ENCODE measurements at places on chromosomes 2 and 18.

DNA sequence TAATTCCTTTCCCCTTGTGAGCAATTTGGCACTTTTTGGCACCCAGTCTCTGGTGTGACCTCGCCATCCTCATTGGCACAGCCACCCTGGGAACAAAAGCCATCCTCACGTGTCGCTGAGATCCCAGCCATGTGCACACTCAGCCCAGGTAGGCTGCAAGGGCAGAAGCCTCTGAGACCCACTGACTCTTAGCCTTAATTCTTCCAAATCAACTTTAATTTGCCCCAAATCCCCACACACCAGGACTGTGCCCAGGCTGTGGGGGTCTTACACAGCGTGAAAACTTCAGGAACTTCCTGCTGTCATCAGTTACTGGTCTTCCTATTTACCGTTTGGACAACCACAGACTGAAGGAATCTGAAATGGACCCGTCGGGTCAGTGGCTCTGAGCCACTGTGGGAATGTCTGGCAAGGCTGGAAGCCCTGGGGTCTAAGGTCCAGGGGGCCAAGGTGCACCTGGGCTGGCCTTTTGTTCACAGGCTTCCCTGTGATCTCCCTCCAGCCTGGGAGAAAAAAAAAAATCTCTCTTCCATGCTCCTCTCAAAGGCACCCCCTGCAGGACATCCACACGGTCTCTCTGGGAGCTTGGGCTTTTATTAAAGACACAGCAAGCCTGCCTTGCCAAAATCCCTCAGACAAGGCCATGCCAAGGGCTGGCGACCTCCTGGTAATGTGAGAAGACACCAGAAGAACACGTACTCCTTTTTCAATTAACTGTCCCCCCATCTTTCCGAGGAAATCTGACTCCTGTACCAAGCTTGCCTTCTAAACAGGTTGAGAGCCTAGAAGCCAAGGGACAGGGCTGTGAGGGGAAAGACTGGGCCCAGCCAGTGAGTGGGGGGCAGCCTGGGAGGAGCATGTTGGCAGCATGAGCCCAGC lies 42.1 kb upstream of the LAPTM4A start:
- no peak for DNase-seq

DNA sequence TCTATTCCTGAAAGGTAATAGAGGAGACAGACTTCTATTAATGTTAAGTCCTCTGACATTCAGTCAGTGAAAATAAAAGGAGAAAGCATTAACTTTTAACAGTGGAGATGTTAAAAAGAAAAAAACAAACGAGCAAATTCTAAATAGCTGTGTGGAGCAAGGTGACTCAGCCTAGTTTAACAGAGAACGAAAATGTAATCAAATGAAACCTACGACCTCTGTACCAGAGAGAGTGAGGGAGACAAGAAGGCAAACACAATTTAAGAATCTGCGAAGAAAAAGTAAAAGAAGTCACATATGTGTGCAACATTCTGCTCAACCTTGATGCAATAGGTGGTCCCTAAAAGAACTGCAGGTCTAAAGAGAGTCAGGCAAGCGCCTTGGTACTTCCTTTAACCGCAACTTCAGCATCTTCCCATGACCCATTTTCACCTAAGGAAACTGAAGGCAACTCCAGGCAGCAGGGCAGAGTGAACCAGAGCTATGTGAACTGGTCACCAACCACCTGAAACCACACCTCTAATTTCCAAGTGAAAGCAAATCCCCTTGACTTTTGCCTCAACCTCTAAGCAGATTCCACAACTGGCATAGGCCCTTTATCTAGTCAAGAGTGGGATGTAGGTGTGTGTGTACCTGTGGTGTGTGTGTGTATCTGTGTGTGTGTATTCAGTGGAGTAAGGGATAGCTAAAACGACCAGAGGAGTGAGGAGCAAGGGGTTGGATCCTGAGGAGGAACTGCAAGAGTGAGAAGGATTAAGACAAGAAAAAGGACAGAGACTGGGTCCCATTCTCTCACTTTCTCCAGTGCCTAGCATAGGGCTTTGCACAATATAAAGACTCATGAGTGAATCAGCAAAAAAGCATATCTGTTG lies 43.0 kb downstream of the FIGN start:
- no peak for DNase-seq

DNA sequence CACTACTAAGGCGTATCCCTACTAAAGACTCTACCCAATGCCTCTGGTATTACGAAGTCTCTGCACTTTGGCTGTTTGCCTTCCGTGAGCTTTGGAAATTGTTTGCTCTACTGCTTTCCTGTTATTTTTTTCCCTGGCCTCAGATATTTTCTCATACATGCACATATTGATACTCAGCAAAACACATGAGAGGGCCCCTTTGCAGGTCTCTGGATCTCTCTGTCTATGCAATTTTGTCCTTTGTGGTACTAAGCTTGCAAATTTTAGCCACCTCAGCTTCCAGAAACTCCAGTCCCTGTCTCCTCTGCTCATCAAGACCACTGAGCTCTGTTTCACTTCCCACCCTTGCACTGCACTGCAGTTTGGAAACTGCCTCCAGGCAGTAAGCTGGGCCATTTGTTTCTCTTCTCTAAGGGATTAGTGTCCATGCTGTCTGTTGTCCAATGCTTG lies 46.6 kb downstream of the TAF1B start:
- no peak for DNase-seq

DNA sequence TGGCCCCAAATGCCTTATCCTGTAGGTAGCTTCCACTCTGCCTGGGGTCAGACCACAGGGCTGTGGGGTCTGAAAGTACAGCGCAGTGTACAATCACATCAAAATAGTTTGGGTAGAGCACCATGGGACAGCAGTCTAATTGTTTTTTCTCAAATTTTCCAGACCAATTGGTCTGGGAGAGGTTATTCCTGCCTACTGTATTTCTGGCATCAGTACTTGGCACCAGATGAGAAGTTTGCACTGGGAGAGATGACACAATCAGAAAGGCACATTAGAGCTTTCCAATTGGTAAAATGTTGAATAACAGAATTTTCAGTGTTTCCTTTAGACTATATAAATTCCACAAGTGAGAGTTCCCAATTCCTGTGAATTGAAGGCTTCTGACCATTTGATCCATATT lies 30.9 kb upstream of the LRRTM1 start:
- DNase-seq, result no peak

DNA sequence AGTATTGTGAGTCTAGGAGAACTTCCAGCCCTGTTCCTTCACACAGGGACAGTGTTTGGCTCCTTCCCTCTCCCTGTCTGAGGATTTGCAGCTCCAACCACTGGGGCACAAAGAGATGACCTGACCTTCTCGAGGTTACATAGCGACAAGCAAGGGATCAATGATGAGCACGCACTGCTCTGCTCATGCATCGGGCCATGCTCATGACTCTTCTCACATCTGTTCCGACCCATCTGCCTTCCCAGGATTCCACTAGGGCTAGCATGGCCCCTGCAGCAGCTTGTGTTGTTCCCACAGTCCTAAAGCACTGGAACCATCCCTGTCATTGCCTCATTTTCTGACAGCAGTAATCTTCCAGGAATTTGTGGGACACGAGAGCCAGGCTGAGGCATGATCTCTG lies 78.8 kb upstream of the ARHGAP28 start:
- DNase-seq, result no peak

DNA sequence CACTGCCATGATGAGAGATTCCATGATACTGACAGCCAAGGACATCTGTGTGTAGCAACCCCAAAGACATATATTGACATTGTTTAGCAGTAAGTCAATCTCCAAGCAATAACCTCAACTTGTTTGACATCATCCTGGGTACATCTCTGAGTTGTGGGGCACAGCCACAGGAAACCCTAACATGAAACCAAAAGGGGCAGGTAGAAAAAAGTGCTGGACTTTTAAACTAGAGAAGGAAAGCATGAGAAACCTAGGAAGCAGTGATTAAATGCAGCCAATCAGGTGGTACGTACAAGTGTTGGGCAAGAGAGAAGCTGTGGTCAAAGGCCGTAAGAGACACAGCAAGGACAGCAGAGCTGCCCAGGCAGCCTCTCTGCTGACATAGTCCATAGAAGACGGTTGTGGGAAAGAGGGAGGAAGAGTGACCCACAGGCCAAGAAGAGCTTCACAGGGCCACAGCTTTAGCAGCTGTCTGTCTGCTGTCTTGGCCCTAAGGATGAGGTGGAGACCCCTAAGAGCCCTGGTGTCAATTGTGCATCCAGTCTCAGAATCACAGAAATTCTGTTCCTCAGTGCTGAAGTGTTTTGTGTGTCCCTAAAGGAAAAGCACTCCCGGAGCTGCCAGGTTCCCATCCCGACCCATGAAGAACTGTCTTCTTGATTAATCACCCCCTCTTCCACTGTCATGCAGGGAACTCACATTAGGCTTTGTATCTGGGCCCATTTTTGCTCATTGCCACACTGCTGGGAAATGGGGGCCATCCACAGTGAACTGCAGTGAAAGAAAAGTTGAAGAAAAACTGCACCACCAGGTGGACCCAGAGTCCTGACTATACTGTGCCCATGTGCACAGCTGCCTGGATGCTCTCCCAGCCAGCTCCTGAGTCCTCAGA lies 25.4 kb upstream of the CHN1 start:
- peak; percentile 14 for DNase-seq

DNA sequence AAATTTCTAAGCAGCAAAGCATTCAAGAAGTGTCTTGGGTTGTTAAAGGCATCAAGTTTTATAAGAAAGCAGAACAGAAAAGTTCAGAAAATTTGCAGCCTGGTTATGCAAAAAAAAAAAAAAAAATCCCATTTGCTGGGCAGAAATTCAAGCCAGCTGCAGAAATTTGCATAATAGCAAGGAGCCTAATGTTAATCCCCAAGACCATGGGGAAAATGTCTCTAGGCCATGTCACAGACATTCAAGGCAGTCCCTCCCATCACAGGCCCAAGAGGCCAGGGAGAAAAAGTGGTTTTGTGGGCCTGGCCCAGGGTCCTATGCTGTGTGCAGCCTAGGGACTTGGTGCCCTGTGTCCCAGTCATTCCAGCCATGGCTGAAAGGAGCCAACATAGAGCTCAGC lies 269.0 kb upstream of the SLC39A10 start:
- no peak for DNase-seq

- no peak for DNase-seq
Measured at GRCh38 chr2:66370824-66371223, 64.1 kb upstream of the MEIS1 start.

DNA sequence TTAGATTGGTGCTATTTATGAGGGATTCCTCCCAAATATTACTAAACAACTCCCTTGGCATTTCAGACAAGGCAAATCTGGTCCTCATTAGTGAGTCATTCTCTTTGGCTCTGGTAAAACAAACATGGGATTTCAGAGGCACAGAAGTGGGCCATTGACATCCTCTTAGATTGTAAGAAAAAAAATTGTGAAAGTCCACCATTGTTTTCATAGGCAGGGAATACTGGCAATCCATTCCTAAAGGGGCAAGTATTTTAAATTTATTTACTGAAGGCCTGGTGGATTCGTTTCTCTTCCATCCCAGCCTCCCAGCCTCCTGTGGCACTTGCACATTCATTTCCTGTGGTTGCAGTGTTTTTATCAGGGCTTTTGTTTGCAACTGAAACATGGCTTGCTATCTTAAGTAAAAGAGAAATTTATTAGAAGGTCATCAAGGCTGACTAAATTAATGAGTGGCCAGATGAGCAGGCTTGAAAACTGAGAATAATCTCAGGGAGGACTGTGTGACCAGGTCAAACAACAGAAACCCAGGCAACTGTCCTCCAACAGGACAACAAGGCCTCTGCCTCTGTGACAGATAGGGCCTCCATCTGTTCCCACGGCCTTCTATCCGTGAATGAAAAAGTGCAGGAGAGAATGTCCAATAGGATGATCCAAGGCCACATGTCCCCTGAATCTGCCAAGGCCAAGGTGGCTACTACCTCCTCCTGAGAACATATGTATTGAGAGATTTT lies 23.1 kb upstream of the TNFAIP6 start:
- DNase-seq, result no peak

- DNase-seq, result no peak
Measured at GRCh38 chr2:75503048-75503607, 57.6 kb downstream of the EVA1A start.

DNA sequence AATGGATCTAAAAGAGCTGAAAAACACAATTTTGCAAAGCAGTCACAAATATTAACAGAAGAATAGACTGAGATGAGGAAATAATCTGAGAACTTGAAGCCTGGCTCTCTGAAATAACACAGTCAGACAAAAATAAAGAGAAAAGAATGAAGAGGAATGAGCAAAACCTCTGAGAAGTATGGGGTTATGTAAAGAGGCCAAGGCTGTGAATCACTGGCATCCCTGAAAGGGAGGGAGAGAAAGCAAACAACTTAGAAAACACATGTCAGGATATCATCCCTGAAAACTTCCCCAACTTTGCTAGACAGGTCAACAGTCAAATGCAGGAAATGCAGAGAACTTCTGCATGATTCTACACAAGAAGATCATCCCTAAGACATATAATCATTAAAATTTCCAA lies 73.5 kb upstream of the LHCGR start:
- DNase-seq, result no peak

DNA sequence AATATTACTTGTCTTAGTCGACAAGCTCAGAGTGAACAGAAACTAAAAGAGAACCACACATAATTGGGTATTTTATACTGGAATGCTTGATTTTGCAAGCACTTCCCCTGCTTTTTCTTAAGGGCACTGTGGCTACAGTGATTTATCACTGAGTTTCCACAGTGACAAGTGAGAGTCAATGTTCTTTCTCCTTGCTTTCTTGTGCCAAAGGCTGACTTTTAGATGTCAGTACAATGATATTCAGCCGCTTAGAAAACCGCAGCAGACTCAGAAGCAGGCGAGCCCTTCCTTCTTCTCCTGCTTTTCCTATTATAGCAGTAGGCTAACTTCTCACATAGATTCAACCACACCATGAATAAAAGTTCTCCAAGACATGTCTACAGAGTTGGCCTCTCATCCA lies 1603.6 kb upstream of the NXPH2 start:
- no peak for DNase-seq

- DNase-seq, result peak; percentile 82
Measured at GRCh38 chr18:54388203-54389142, 30.8 kb downstream of the C18orf54 start.

- no peak for DNase-seq
Measured at GRCh38 chr18:44599412-44599811, 81.3 kb upstream of the SETBP1 start.

- DNase-seq, result no peak
Measured at GRCh38 chr2:159695795-159696448, 16.4 kb upstream of the MARCHF7 start.

- no peak for DNase-seq
Measured at GRCh38 chr2:167017021-167017420, 128.7 kb downstream of the XIRP2 start.

DNA sequence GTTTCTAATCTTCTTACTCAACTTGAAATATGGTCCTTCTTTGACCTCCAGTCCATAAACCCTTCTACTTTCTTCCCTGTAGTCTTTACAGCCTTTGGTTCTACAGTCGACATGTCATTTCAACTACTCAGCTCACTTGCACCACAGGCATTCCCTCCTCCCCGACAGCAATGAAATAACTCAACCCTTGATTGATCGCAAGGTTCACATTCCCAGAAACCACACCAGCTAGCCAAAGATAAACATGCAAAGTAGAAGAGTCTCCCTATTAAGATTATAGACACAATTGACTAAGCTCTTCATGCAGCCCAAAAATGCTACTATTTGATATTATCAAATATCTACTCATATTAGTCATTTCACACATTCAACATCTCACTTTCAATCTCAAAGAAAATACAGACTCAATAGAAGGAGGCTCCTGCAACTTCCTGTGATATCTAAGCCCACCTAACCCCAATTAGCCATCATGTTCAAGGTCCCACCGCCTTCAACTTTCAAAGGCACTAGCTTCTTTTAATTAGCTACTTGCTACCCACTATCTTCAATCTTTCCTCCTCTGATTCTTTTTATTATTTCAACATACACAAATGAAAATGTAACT lies 50.8 kb downstream of the RTTN start:
- DNase-seq, result no peak

All from GF-D8 (cell line).